GM18507 (cell line): ENCODE measurements at places on chromosomes 5 and 9.

- DNase-seq = no peak
These were observed 8.4 kb downstream of the COX7C start for GRCh38 chr5:86626149-86626548.

DNA sequence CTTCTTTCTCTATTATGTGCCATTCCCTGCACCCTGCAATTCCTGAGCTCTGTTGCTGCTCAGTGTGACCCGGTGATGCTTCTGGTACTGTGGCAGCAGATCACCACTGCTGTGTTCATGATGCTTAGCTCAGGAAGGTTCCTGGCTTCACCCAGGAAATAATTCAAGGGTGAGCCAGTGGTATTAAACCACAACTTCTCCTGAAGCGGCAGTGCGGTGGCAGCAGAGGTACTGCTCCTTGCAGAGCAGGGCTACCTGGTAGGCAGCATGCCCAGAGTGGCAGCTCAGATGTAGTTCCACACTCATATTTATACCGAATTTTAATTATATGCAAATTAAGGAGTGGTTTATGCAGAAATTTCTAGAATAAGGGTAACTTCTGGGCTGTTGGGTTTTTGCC is 213.8 kb upstream of the ZNF608 start:
- no peak for DNase-seq

DNA sequence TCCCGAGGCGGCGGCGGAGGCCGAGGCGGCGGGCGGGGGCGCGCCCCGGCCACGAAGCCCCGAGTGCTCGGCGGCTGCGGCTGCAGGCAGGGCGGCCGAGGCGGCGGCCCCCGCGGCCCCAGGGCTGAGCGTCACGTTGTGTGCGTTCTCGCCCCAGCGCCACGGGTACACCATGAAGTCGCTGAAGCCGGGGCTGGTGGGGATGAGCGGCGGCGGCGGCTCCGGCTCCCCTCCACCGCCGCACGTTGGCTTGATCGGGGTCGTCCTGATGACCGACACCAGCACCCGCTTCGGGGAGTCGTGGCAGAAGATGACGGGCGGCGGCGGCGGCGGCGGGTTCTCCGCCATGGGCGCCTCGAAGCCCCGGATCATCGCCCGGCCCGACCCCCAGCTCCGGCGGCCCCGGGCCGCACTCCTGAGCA is 498 bp downstream of the ZNF367 start:
- DNase-seq = no peak

DNA sequence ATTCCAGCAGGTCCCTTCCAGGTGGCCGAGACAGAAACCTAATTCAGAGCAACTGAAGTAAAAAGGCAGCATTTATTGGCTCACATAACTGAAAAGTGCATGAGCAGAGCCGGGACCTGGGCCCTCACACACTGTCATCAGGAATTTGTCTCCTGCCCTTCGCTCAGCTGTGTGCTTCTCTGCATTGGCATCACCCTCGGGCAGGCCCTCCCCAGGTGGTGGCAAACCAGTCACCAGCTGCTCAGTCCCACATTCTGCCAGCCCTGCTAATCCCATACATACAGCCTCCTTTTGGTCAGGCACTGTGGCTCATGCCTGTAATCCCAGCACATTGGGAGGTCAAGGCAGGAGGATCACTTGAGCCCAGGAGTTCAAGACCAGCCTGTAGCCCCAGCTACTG is 11.5 kb upstream of the CPLX2 start:
- no peak for DNase-seq

GRCh38 chr9:113709721-113710120 is 166.4 kb upstream of the ZNF618 start:
- DNase-seq = no peak
